ENCODE measurements at places on chromosomes 6 and 20. TPM values are rescaled to one million over a fixed set of nuclear protein-coding genes. Genes with fewer than 3 reads are reported as not detected.

- no peak for DNase-seq
These were observed 18.4 kb downstream of the CD83 start for GRCh38 chr6:14135893-14136539.

GRCh38 chr20:14415467-14415866, 78.1 kb upstream of the FLRT3 start:
- no peak for DNase-seq

- DNase-seq = peak; percentile 49
These were observed 25.3 kb downstream of the TBC1D7 start for GRCh38 chr6:13302751-13303667.

GRCh38 chr20:58986968-58987517, 6.0 kb downstream of the NELFCD start:
- DNase-seq = peak; percentile 69

GRCh38 chr6:111050261-111051023, 36.9 kb upstream of the SLC16A10 start:
- DNase-seq = no peak

DNA sequence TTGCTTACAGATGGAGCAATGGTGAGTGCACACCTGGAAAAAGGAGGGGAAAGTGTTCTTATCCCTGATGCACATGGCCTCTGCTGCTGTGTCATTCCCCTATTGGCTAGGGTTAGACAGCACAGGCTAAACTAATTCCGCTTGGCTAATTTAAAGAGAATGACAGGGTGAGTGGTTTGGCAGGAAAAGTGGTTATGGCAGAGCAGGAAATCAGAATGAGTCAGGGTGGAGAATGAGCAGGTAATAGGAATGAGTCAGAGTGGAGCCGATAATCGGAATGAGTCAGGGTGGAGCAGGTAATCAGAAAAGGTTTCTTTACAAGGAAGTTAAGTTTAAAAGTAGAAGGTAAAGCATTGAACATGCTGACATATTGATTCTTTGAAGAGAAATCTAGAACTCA, 355.5 kb upstream of the HTR1E start:
- DNase-seq = no peak

PHACTR1 gene
- 7.6 TPM for total RNA-seq

GMNN gene
- total RNA-seq = 37.4 TPM

BMP2 gene
- total RNA-seq = 3.8 TPM

LHFPL5 gene
- total RNA-seq = 0.50 TPM

AVP gene
- not detected for total RNA-seq

MAVS gene
- 28.5 TPM for total RNA-seq

PSORS1C2 gene
- not detected for total RNA-seq

All from testis (tissue), 5 donors.